ENCODE measurements at places on chromosomes 7 and 10. TPM values are rescaled to one million over a fixed set of nuclear protein-coding genes. Genes with fewer than 3 reads are reported as not detected.

ELFN1 gene
- not detected for total RNA-seq

GRCh38 chr7:53420550-53420949, 385.1 kb downstream of the POM121L12 start:
- DNase-seq = no peak

DEPP1 gene
- not detected for total RNA-seq

DNA sequence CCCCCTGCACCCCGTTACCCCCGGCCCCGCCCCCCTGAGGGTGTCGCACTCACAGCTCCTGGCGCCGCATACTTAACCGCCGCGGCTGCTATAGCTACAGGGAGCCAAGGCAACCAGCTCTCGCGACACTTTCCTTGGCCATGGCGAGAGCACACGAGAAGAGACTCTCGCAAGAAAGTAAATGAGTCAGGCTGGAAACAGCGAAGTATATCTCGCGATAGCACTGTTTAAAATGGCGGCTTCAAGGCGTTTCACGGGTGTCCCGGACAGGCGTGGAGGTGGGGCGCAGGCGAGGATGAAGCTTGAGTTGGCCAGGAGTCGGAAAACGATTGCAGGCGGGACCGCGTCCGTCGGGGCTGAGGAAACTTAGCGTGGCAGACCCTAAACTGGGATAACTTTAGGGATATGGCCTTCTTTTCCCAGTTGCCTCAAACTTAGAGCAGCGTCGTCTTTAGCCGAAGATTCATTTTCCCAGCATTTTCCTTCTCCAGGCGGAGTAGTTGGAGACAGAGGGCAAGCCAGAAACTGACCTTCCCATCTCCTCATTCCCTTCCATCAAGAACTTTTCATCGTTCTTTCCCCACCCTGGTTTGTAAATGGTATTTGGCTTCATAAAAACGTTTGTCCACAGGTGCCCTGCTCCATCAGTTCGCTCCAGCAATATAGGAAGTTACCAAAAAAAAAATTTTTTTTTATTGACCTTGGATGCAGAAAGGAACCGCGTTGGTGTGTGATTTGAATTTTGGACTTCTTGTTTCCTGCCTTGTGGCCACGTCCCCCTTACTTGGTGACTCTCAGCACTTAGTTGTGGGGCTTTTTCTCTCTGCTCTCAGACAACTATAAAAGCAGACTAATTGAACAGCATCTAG, 15.2 kb downstream of the MYOZ1 start:
- DNase-seq = peak; percentile 89

DNA sequence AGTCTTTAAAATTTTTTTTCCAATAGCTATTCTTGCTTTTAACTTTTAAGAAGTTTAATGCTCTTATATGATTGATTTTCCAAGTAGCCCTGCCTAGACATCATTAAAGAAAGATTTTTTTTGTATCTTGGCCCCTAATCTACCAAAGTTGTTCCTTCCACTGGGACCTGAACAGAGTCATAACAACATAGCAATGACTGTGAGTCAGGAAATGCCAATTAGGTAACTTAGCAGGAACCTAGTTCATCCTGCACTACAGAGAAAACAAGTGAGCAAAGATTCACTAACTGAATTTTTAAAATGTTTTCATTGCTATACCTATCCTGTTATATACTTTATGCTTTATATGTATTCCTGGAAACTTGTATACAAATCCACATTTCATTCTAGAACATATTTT, 284.7 kb downstream of the BICC1 start:
- no peak for DNase-seq

DNA sequence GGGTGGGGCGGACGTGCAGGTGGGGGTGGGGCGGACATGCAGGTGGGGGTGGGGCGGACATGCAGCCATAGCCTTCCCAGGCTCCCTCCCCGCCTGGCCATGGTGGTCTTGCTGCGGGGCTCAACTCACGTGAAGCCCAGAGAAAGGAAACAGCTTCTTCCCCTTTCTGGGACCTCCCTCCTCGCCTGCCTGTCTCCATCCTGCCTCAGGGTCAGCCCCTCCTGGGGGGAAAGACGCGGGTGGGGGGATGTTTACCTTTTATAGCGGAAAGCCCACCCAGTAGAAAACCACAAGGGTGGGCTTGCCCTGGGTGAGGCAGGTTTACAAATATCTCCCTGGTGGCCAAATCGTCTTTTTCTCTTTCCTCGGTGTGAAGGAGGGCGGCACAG, 520.0 kb downstream of the GLRX3 start:
- DNase-seq = no peak

GRCh38 chr7:91233212-91233611, 31.0 kb upstream of the FZD1 start:
- no peak for DNase-seq

DNA sequence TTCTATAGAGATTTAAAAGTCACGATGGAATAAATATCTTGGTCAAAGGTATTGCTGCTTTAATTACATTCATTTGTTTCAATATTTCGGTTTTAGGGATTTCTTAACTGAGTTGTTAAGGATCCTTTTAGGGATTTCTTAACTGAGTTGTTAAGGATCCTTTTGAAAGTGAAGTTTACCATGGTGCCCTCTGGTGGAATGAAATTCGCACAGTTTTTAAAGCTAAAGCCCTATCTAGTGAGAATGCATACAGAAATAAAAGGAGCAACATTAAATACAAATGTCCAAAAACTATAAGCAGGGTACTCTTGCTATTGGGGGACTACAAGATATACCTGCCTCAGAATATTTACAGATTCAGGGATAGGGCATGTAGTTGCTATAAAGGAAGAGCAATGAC, 193.7 kb downstream of the RNLS start:
- no peak for DNase-seq

GRCh38 chr7:23207884-23208283, 26.0 kb downstream of the NUP42 start:
- no peak for DNase-seq

OR2A42 gene
- total RNA-seq = not detected

DNA sequence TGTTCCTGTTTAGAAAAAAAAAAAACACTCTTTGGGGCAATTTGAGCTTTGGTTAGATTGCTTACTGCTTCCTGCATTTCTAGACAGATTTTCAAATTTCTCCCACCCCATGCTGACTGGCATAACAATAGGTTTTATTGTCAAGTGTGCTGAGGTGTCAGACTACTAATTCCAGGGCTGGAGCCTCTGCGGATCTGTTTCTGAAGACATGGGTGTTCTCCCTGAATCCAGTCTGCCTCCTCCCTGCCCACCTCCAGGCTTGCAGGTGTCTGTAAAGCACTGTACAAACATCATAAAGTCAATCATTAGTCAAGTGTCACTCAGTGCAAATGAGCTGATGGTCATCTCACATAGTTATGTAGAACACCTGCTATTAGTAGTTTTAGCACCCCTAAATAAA, 292.4 kb downstream of the GATA3 start:
- DNase-seq = no peak

- no peak for DNase-seq
Measured at GRCh38 chr7:143485094-143485493, 7.4 kb downstream of the TAS2R41 start.

INMT gene
- total RNA-seq = 0.30 TPM

EPO gene
- total RNA-seq = 0.22 TPM

DNA sequence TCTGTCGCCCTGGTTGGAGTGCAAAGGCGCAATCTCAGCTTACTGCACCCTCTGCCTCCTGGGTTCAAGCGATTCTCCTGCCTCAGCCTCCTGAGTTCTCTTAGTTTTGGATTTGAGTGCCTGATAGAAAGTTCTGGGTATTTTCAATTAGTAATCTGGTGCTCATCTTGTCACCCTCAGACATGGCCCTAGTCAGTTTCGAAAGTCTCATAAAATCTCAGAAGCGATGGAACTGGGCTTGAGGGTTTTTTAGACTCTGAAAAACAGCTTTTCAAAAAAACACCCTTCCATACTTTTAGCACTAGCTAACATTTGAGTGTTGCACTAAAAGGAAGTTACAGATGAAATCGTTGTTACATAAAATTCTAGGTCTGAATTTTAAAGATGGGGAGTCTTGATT, 9.4 kb upstream of the PIP4K2A start:
- no peak for DNase-seq

GRCh38 chr10:6146013-6146785, 56.5 kb upstream of the PFKFB3 start:
- DNase-seq = no peak

- peak; percentile 66 for DNase-seq
Measured at GRCh38 chr10:84214612-84215235, 10.6 kb downstream of the LRIT2 start.

DNA sequence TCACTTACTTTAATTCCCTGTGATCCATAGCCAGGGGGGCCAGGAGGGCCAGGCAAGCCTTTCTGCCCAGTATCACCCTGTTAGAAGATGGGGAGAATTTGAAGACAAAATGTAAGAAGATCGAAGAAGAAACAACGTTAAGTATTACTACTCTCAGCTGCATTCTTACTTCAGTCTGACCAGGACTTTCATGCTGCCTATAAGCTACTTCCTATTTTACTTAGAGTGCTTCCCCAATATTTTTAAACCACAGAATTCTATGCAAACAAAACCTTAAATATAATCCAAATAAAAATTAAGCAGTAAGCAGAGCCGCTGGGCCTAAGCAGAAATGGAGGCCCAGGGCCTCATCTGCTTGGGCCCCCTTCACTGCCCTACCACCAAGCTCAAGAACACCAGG, 117.8 kb downstream of the COL28A1 start:
- DNase-seq = no peak

- DNase-seq = no peak
Measured at GRCh38 chr10:35704401-35704800, 62.3 kb upstream of the FZD8 start.

DNA sequence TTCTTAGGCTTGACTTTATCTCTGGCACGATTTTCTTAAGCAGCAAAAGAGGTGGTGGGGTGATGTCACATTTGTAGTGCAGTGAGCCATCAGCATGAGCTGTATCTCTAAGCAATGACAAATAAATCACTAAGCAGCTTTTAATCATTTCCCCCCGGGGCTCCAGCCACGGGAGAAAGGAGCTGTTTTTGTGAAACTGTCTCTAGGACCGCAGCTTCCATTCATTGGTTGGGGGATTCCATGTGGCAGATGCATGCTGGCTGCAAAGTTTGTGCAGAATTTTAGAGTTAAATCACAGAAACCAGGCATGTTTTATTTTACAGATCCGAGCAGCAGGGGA, 464 bp downstream of the KIAA1217 start:
- no peak for DNase-seq

SSMEM1 gene
- not detected for total RNA-seq

DNA sequence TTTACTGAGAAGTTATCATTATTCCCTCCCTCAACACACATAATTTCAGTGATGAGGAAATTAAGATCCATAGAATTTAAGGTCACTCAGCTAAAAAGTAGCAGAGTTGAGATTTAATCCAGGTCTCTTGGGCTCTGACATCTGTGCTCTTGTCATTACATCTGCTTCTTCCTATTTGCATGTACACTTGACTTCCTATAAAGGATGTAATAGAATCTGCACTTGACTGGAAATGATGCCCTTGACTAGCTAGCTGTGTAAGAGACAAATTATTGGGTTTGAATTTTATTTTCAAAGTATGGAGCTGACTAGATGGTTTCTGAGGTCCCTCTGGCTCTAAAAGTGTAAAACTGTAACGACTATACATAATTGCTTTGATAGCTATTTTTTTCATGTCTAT, 59.5 kb downstream of the AGK start:
- no peak for DNase-seq

GATA3 gene
- 49.1 TPM for total RNA-seq

DNA sequence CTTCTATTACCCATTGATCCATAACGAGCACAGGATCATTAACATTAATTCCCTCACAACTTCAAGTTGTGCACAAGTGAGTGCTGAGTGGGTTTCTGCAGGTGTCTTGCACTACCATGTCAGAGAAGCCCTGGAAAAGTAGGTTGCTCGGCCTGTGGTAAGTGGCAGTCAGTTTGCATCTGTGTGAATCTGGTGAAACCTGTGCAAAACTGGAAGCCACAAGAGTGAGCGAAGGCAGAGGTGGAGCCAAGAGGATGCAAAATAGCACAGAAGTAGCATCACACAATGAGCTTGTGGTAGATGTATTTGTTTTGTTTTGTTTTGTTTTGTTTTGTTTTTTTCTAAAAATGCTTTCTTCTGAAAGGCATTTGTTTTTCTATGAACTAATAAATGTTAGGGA, 181.5 kb downstream of the THSD7A start:
- DNase-seq = no peak

ELN gene
- not detected for total RNA-seq

EEF1AKMT2 gene
- total RNA-seq = 22.8 TPM

TMEM213 gene
- not detected for total RNA-seq

DNA sequence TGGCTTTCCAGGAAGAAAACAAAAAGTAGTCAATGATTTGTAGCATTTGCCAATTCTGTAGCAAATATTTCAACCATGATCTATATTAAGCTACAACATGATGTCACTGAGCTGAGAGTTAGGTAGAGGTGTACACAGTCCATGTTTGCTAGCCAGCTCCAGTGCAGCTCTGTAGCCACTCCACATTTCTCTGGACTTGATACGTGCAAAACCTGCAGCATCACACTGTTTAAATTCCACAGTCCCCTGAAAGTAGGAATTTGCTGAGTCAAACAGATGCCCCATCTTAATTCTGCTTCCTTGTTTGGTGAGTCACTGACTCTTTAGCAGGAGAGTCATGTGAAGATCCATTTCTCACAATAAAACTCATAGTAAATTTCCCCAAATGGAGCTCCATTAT, 89.8 kb upstream of the LRRTM3 start:
- no peak for DNase-seq

- no peak for DNase-seq
Measured at GRCh38 chr10:88598055-88598454, 11.5 kb downstream of the LIPJ start.

GRCh38 chr7:22406715-22407114, 49.8 kb upstream of the RAPGEF5 start:
- no peak for DNase-seq

- DNase-seq = no peak
Measured at GRCh38 chr7:139617074-139617473, 93.6 kb downstream of the CLEC2L start.

LRWD1 gene
- 14.7 TPM for total RNA-seq

CYP2E1 gene
- 0.80 TPM for total RNA-seq

ANK3 gene
- total RNA-seq = 3.6 TPM

GRCh38 chr10:114347241-114347640, 57.1 kb downstream of the AFAP1L2 start:
- DNase-seq = no peak

ADAM12 gene
- 0.17 TPM for total RNA-seq

TDRD1 gene
- 0.20 TPM for total RNA-seq

DNA sequence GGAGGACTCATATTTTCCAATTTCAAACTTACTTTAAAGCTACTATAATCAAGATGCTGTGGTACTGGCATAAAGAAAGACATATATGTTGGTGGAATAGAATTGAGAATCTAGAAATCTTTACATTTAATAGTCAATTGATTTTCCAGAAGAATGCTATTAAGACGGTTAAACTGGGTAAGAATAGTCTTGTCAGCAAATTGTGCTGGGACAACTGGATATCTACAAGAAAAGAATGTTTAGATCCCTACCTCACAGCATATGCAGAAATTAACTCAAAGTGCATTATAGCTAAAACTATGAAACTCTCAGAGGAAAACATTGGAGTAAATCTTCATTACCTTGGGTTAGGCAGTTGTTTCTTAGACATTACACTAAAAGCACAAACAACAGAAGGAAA, 203.3 kb downstream of the SDK1 start:
- DNase-seq = no peak

- DNase-seq = no peak
Measured at GRCh38 chr7:31825576-31825975, 138.6 kb downstream of the PPP1R17 start.

Data from activated naive CD8-positive, alpha-beta T cell treated with anti-CD3 and anti-CD28 coated beads, Interleukin-2, amount 10 ng/mL, durations not matched to agents 7 days and 5 days (primary cell).